SW 1271 (cell line): ENCODE measurements at places on chromosomes 16 and 17.

- no peak for DNase-seq
These were observed 5.5 kb downstream of the NMRAL1 start for GRCh38 chr16:4468972-4469371.

DNA sequence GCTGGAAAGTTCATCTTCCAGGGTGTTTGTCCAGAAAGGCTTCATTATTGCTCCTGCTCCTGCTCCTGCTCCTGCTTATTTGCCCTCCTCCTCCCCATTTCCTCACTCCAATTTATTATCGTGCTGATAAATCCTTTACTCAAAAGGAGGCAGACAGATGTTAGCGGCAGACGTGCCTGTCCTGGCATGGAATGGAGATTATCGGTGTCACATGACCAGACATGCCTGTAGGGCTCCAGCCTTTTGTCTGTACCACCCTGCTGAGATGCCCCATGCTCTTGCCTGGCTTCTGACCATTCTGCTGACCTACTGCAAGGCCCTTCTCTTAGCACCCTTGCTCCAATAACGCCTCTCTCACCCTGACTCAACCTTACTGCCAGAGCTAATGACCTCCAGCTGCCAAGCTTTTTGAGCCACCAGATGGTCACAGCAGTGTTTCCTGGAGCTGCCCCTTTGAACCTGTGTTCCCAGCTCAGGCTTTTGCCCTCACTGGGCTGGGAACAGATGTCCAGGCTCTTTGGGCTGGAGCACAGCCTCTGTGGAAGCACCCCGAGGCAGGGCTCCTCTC, 12.8 kb downstream of the DNAH9 start:
- no peak for DNase-seq

DNA sequence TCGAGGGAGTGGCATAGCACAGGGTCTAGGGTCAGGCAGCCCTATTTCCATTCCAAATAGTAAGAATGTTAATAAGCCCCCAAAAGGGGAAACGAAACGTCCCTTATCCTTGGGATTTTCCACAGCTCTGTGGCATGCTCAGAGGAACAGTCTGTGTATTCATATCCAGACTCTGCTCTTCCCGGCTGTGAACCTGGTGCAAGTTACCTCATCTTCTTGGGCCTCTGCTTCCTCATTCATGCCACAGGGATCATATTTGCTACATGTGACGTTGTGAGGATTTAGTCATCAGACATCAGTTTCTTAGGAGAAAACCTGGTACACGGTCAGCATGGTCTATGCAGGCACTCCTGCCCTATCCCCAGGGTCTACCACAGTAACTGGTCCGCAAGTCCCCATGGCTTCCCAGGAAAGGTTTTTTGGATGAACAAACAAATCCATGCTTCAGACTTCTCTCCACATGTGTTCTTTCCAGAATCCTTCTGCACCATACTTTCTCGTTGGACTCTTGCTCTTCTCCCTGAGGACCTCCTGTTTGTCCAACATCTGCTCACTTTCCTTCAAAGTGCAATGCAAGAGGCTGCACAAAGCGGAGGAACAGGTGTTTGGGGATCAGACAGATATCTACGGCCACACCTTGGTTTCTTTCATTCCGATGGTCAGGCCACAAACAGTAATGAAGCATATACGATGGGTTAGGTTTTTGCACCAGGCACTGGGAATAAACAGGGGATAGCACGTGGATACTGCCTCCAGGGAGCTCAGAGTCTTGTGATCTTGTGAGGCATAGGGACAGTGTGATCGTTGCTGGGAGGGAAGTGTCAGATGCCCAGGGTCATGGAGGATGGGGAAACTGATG, 17.7 kb downstream of the GLP2R start:
- no peak for DNase-seq

DNA sequence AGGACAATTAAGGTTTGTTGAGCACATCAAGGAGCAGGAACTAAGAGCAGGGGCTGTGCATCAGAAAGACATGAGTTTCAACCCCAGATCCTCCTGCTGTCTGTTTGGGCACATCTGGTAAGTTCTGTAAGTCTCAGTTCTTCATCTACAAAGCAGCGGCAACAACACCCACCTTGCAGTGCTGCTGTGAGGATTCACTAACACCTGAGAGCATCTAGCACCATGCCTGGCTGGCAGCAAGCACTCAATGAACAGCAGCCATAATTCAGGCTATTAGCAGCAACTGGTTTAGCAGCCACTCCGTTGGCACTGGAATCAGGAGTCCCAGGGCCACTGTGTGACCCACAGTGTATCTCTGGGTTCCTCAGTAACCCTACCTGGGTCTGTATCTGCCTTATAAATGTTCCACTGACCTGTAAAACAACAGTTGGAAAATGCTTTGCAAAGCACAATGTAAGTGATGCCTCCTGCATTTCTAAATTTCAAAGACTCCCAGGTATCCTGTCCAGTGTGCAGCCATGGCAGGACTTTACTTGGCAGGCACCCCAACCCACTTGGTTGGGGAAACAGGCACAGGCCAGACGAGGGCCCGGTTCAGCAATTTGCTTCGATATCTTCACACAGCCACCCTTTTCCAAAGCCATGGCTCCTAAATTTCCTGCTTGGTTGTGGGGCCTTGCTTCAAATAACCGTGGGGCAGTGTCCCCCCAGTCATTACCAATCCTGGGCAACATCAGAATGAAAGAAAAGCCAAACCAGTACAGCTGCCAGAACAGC, 4.2 kb downstream of the ST3GAL2 start:
- DNase-seq = no peak

DNA sequence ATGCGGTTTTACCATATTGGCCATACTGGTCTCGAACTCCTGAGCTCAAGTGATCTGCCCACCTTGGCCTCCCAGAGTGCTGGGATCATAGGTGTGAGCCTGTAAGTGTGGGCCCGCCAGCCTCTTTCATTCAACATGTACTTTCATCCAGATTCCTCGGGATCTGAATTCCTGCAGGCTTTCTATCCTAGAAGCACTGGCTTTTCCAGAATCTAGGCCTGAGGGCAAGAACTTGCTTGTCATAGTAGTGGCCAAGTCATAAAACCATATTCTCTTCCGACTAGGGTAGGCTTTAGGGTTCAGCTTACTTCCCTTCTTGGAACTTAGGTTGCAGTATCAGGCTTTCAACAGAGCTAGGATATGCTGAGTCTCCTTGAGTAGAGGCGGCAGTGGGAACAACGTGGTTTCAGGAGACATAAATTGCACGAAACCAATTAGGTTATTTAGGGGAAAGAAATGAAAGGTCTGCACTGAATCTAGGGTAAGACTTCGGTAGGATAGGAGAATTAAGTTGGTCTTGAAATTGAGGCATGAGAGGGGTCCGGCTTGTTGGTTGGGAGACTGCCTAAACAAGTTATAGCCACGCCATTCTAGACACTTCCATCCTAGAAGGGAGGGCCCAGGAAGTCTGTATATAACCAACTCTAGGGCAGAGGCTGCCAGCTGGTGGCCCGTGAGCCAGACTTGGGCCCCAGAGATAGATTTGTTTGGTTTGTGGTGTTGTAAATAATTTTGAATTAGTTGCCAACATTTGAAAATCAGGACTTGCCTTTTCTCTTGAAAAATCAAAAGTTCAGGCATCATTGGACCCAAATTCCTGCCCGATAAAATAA, 15.6 kb downstream of the SLC7A6 start:
- no peak for DNase-seq

DNA sequence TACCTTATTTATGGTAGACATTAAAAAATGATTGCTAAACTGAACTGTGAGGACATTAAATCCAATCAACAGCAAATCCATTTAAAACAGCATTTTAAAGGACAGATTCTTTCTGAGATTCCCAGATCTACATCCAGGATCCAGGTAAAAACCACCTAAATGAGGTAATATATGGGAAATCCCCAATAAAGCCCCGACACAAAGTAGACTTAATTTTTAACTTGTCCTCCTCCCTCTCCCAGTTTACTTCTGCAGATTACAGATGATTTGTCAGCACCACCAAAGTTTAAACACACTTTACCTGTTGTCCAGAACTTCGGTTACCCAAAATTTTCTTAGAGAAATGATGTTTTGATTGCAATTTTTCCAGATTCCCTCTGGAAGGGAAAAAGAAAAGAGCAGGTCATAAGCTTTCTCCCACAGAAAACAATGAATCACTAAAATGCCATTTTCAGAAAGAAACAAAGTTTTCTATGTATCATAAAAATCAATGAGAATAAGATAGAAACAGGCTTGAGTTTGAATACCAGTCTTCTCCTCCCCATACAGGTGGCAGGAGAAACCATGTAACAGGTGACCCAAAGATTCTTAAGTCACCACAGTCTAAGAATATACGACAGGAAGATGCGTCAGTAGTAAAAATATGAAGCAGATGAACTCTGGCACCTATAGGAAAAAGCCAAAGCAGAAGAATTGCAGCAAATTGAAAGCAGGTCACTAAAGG, 22.8 kb downstream of the GJC1 start:
- DNase-seq = no peak

DNA sequence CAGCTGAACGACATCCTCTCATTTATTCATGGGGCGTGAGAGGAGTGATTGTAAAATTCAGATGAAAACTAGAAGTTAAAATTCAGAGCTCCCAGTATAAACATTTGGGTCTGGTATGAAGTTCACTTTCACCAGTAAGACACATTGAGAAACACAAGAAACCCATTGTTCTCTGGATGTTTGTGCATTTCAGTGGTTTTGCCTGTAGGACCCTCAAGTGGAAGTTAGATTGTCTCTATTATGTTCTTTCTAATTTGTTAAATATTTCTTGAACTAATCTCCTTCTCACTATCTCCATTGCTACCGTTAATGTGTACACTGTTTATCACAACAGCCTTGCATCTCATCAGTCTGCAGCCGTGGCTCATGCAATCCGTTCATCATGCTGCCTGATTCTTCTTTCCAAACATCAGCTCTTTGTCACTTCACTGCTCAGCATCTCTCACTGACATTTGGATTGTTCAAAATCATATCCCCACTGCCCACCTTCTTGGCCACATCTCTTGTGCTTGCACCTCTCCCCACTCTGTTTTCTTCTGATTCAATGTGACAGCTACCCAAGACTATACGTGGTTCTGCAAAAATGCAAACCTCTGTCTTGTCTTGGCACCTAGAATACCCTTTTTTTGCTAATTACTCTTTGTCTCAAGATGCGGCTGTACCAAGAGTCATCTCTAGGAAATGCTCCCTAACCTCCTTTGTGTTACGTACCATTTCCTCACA, 49.5 kb downstream of the HLF start:
- no peak for DNase-seq

DNA sequence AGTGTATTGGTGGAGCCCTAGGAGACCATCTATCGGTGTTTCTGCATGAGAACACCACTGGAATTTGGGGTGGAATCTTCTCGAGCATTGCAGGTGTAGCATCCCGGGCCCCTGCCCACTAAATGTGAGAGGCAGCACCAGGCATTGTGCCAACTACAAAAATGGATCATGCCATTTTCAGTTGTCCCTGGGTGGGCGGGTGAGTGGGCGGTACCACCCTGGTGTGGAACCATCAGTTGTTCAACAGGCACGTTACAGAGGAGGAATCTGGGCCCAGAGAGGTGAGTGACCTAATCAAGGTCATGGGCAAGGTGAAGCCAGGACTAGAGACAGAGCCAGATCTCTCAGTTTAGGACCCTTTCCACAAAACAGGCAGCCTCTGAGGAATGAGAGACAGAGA, 8.8 kb downstream of the PIPOX start:
- DNase-seq = no peak

DNA sequence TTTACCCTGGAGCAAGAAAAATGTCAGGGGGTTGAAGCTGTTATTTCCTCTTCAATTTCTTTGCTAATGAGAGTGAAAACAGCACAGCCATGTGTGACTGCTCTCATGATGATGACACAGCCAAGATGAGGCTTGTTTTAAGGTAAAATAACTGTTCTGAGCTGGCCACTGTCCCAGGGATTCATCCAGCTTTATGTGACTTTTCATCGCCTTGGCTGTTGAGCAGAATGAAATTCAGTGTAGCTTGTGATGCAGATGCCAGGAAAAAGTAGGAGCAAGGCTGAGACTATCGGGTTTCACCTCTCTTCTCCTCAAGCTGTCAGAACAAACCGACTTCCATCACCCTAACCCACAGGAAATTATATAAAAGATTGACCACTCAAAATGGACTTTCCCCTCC, 361.8 kb upstream of the CDH5 start:
- no peak for DNase-seq

- no peak for DNase-seq
These were observed 273.4 kb upstream of the TNRC6C start for GRCh38 chr17:77684803-77685798.

DNA sequence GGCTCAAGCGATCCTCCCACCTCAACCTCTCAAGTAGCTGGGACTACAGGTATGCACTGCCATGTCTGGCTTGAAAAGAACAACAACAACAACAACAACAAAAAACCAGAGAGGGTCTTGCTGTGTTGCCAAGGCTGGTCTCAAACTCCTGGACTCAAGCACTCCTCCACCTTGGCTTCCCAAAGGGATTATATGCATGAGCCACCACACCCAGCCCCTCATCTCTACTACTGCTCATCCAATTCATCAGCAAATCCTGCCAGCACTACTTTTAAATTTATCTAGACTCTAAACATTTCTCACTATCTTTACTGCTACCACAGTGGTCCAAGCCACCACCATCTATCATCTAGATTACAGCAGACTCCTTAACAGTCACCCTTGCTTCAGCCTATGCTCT, 109.6 kb downstream of the BRIP1 start:
- DNase-seq = no peak
